ENCODE measurements at places on chromosomes 5 and 9.

- DNase-seq = no peak
Observed at GRCh38 chr9:136019041-136019680, 58.0 kb upstream of the UBAC1 start.

DNA sequence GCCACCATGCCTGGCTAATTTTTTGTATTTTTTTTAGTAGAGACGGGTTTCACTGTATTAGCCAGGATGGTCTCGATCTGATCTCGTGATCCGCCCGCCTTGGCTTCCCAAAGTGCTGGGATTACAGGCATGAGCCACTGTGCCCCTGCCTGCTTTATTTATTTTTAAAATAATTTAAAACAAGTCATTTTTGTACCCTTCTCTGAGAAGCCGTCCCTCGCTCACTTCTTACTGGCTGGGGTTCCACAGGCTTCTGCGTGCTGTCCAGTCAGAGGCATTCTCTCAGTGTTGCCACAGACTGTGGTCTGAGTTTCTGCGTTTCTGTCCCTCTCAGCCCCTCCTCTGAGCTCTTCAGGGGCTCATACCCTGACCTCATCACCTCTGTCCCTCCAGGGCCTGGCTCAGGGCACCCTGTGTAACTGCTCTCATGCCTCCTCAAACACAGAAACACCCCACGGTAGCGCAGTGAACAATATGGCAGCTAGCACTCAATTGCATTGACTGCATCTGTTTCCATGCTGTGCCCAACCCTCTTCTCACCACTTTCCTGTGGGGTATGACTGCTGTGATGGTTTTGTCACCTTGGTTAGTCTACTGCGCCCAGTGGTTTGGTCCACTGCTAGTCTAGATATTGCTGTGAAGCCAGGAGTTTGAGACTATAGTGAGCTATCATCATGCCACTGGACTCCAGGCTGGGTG, 44.3 kb upstream of the SH3PXD2B start:
- DNase-seq = no peak

GRCh38 chr5:125100951-125101350, 354.5 kb upstream of the ZNF608 start:
- DNase-seq = no peak

DNA sequence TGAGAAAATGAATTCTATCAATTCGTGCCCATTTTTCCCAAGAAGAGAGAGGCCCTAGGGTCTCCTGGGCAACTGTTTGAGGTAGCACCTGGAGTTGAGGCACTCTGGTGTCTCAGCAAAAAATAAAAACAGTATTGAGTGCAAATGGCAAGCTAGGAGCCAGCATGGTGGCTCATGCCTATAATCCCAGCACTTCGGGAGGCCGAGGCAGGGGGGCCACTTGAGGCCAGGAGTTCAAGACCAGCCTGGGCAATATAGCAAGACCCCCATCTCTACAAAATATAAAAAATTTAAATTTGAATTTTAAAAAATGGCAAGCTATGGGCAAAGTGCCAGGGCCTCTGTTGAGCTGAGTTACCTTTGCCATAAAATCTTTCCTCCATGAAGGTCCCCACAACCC, 136.0 kb downstream of the CDK5RAP2 start:
- no peak for DNase-seq

DNA sequence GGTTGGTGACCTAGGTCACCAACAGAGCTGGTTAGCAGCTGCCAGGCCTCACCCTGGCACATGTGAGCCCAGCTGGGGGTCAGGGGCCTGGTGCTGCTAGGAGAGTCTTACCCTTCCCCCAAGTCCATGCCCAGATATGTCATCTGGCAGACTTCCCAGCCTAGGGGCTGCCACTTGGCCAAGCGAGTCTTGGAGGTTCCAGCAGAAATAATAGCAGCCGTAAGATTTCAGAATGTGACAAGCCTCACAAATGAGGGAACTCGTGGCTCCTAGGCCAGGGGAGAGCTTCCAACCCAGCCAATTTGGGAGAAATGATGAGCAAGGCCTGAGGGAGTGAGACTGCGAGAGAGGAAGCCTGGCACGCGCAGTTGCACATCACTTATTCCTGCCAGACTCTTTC, 11.1 kb downstream of the URM1 start:
- DNase-seq = no peak

DNA sequence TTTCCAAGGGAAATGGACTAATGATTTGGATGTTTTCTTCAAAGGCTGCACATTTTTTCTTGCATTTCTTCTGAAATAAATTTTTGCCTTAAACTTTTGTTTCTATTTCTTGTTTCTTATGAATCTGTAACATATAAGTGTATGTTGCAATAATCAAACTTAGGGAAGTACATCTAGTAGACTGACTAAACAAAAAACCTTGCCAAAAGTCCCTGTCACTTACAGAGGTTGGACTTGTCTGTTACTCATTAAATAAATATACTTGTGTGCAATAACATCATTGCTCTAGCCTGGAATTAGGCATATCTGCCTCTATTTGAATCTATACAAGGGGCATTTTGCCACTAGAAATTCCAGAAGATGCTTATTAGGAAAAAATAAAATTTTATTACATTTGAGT, 56.6 kb downstream of the C6 start:
- no peak for DNase-seq

DNA sequence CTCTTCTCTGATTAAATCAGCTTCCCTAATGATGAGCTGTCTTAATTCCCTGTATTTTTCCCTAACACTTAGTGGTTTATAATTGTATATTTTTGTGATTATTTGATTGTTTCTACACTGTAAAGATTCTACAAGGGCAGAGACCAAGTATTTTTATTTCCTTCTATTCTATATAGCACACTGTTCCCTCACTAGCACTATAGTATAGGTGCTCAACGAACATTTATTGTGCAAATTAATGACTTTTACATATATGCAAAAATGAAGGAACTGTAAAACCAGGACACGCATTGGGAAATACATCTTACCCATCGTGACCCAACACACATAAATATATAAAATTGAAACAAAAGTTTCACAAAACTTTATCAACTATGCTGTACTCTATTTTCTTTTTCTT, 7.6 kb downstream of the KDM4C start:
- DNase-seq = no peak

- DNase-seq = no peak
Observed at GRCh38 chr5:131754363-131754762, 42.5 kb downstream of the FNIP1 start.

GRCh38 chr5:92525131-92525530, 1055.9 kb downstream of the NR2F1-AS1 start:
- DNase-seq = no peak

DNA sequence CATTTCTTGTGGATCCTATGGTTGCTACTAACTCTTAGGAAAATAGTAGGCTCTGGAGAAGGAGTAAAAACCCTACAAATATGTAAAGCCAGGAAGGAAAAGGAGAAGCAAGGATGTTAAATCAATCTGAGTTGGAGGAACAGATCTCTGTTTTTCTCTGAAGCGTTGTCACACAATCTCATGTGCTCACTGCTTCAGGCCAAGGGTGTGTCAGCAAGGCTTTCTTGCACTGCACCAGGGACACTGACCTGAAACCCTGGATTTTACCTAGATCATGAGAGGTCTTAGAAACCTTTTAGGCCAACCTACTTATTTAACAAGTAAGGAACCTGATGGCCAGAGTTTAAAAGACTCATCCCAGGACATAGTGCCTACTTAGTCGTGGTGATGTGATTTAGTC, 12.5 kb upstream of the AGXT2 start:
- DNase-seq = no peak

DNA sequence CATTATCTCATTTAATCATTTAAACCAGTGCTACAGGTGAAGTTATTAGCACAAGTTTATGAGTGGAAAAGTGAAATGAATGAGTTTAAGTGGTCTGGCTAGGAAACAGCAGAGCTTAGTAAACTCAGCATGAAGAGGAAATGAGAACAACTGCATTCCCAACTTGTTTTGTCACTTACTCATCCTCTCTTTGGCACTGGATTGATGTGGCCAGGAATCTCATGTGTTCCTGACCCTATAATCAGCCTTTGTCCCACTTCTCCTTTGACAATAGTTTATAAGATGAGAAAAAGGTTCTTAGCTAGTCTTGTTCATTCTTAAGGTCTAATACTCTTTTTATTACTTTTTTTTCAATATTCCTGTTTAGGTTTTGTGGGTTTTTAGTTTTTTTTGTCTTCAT, 559.2 kb upstream of the TLE4 start:
- no peak for DNase-seq

GRCh38 chr5:132679717-132680380, 6.1 kb downstream of the IL4 start:
- DNase-seq = no peak

- no peak for DNase-seq
Observed at GRCh38 chr5:156379206-156379605, 52.2 kb downstream of the SGCD start.

- DNase-seq = no peak
Observed at GRCh38 chr5:83414601-83415000, 56.9 kb upstream of the VCAN start.

Data from T-helper 17 cell (primary cell).